ENCODE measurements at places on chromosomes 1 and 21.

DNA sequence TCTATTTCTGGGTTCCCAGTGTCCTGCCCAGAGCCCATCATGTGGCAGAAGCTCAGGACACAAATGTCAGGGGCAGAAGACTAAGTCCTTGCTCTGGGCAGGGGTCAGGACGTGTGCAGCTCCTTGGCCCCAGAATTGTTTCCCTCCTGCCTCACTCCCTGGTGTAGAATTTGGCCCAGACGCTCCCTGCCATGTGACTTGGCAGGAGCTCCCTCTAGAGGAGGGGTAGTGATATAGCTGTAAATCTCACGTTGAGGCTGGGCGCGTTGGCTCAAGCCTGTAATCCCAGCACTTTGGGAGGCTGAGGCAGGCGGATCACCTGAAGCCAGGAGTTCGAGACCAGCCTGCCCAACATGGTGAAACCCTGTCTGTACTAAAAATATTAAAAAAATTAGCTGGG, 91.2 kb downstream of the UBIAD1 start:
- no peak for DNase-seq

GRCh38 chr1:54519709-54520108, 28.3 kb upstream of the ACOT11 start:
- DNase-seq: peak; percentile 34

GRCh38 chr21:35861661-35862060, 198.7 kb downstream of the SETD4 start:
- peak; percentile 42 for DNase-seq

DNA sequence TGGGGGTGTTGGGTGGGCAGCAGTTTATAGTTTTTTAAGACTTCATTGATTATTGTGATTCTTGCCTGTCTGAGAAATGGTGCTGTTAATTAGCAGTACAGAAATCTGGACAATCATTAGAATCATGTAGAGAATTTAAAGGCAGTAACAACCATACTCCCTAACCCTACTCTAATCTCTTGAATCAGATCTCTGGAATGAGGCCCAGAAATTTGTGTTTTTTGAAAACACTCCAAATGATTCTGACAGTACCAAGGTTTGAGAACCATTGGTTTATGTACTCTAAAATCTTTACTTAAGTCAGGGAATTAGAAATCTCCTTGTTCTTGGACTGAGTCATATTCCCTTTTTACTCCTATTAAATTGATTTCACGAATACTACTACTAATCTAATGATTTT, 24.0 kb downstream of the FNBP1L start:
- peak; percentile 89 for DNase-seq

DNA sequence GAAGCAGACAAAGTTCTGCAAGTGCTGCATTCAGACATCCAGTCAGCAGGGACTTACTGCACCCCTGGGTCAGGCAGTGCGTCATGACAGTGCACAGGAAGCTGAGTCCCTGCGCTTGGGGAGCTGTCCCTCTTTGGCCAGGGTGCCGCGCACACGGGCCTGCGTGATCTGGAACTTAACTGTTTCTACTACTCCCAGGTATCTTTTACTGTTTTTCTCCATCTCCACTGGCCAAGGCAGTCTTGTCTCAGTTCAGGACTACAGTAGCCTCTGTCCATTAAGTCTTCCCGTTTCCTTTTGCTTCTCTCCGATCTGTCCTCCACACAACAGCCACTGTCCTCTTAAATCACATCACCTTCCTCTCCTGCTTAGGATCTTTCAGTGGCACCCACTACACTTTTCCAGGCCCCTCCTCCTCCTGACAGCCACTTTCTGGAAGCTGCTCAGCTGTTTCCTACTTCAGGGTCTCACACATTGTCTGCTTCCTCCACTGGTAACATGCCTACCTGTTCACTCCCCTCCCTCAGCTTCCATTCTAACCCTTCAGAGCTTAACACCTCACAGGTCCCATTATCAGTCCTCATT, 15.9 kb downstream of the ERRFI1 start:
- DNase-seq: no peak

GRCh38 chr1:45802343-45803298, 791 bp upstream of the MAST2 start:
- DNase-seq: peak; percentile 97

GRCh38 chr1:199867601-199868000, 159.9 kb upstream of the NR5A2 start:
- DNase-seq: peak; percentile 66

GRCh38 chr1:200242110-200243041, 167.5 kb downstream of the ZNF281 start:
- peak; percentile 46 for DNase-seq
